ENCODE measurements at places on chromosomes 12 and 14.

DNA sequence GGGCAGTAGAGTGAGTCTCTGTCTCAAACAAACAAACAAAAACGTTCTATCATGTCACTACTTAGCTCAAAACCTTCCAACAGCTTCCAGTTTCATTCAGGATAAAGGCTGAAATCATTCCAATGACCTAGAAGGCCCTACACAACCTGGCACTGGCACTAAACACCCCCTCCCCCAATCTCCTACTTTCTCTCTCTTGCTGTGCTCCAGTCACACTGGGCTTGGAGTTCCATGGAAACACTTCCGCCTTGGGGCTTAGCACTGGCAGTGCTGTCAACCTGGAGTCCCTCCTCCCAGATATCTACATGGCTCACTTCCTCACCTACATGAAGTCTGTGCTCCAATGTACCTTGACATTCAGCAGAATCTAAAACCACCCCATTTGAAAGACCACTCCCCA is 65.0 kb upstream of the SINHCAF start:
- DNase-seq = no peak

- no peak for DNase-seq
Measured at GRCh38 chr14:73125169-73125588, 11.1 kb upstream of the PSEN1 start.

- no peak for DNase-seq
Measured at GRCh38 chr12:12810553-12811021, 2.6 kb upstream of the DDX47 start.

GRCh38 chr12:21745258-21745657 is 29.2 kb downstream of the KCNJ8 start:
- no peak for DNase-seq

DNA sequence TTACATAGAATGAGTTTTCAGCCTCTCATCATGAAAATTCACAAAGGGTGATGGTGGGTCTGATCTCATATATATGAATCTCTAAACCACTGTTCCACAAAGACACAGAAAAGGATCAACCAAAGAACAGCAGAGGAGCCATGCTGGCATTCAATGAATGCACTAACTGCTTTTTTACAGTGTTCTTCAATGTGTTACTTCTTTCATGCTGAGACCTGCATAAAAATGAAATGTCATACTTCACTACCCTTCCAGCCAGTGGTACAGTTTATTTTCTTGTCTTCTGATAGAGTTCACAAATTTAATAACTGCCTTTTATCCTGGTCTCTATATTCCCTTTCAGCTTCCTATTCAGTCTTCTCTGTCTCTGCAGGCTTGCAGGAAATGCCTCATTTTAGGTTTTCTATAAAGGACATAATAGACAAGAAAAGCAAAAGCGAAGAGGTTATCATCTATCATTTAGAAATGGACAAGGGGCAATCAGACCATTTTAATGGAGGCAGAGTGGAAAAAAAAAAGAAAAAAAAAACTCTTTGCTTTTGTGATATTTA is 836.7 kb upstream of the FOXG1 start:
- no peak for DNase-seq

DNA sequence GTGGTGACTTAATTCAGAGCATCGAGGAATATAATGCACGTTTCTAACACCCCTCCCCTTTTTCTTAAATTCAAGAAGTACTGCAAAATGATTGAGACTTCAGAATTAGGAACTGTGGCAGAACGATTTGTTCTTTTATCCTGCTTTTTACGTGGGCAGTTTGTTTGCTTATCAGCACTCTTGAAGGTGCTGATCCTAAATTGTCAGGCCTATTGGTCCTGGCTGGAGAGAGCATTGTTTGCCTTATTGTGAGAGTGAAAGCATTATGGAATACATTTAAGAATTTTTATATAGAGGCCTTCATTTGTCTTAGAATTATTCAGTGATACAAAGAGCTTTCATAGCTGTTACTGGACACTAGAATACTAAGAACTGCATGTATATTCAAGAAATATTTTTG is 59.1 kb downstream of the TMTC2 start:
- no peak for DNase-seq

GRCh38 chr12:46179693-46180452 is 89.0 kb downstream of the SLC38A1 start:
- DNase-seq = no peak

DNA sequence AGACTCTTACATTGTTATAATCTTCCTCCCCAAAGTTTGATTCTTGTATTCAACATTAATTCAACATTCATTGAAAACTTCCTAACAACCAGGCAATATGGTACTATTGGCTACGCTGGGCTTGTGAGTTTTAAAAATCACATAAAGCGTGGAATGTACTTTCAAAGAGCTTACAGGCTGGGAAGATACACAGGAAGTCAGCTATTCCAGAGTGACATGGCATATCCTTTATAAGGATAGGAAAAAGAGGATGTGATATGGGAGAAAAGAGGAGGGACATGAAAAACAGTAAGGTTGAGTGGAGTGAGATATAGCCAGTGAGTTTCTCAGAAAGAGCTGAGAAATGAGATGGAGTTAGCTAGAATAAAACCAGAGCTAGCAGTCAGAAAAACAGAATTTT is 103.6 kb upstream of the ATF7IP start:
- no peak for DNase-seq

DNA sequence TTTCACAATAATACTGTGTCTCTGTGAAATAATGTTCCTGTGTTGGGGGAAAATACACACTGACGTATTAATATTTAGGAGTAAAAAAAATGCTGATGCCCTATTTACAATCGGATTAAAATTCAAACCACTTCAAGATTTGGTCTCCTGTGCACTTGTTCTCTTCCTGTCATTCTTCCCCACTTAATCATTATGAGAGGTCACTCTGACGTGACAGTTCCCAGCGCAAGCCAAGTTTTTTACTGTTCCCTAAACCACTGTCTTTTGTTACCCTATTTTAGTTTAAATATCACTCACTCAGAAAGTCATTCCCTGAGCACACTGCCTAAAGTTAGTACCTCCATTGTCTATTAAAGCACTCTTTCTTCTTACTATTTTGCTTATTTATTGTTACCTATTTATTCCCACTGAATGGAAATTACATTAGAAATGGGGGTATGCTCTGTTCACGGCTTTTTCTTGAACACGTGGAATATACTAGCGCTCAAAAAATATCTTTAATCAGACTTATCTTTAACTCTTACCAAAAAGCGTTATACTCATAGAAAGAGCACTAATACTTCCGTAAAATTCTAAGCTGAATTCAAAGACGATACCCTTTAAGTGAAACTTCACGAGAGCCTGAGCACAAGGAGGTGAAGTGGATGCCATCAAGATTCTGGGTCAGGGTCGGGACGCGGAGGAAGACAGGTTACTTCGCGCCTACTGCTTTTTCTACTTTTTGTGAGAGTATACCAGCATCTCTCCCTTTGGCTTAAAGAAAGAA is 670 bp upstream of the PSMA3 start:
- no peak for DNase-seq

DNA sequence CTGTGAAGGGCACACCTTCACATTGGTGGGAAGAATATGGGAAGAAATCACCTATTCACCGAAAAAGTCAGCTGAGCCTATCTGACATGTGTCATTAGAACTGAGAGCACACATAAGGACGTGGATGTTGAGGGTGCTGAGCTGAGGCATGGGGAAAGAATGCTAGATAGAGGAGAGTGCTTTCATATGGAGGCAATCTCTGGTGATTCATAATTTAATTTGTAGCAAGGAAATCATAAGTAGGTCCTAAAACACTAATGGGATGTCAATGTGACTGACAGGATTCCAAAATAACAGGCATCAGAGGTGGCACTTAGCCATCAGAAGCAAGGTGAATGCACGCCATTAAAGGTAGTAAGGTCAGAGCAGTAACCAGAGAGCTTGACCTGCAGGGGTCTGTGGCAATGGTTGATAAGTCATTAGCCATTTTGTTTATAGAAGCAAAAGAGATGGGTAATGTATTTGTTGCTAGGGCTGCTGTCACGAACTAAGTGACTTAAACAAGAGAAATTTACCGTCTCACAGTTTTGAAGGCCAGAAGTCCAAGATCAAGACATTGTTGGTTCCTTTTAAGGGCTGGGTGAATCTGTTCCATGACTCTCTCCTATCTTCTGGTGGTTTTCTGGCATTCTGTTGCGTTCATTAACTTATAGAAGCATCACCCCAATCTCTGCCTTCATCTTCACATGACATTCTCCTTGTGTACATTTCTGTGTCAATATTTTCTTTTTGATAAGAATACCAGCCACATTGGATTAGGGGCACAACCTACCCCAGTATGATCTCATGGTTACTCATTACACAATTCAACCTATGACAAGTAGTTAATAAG is 69.3 kb downstream of the ANKS1B start:
- DNase-seq = no peak

DNA sequence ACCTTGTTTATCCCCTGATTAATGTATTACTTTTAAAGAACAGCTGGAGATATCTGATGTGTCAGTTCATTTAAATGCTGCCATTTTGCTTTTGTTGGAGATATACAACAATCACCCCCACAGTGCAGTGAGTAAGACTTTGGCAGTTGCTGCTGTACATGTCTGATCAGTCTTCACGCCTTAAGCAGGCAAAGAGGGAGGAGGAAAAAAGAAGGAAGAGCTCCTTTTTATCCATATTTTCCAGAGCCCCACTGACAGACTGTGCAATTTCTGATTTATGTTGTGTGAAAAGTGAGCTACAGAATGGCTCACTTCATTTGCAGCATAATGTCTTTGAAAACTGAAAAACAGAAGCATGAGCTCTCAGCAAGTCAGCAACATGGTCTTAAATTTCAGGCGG is 319.7 kb upstream of the LRIG3 start:
- DNase-seq = no peak
